ENCODE measurements at places on chromosomes 7 and 10.
A peak's percentile ranks its signal among the peaks of the same experiment; 100 is the strongest.

DNA sequence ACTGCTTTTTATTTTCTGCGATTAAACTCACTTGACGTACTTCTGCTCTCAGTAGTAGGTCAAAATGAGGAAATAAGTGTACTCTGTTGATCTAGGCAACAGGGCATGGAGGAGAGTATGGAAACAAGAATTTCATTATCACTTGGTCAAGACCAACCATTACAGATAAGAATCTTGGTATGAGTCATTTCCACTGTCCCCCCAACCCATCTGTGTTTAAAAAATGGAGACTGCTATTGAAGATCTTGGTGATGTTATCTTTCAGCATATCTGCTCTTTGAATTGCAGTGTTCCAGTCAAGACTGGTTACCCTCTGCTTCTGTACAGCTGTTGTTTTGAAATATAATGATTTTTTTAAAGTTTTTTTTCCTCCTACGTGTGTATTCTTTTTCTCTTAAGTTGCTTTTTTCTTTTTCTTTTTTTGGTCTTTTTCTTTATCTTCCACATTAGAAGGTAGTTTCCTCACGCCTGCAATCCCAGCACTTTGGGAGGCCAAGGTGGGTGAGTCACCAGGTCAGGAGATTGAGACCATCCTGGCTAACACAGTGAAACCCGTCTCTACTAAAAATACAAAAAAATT is 11.7 kb downstream of the STAM start:
- no peak for DNase-seq

DNA sequence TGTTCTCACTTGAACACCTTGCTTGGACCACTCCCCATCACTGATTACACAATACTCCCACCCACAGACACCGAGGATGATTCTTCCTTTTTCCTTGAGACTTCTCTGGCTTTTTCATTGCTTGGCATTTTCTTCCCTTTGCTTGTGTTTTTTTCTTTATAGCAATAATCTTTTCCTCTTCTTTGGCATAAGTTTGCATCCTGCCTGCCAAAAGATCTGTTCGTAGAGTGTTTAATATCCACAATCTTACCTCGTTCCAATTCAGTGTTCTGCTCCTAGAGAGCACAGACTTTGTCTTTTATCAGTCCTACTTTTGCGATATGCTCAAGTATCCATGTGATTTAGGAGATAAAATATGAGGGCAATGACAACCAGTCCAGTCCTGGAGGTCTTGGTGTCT is 303.3 kb upstream of the CDC14C start:
- DNase-seq = no peak

GRCh38 chr7:158706273-158706704 is 1.7 kb upstream of the NCAPG2 start:
- DNase-seq = no peak

- DNase-seq = peak; percentile 47
Measured at GRCh38 chr7:133230591-133231194, 22.2 kb upstream of the EXOC4 start.

All from stimulated activated naive CD4-positive, alpha-beta T cell (primary cell).